HuH-7 (cell line): ENCODE measurements at places on chromosomes 16 and 17.

GRCh38 chr17:80263253-80264204, 2.9 kb downstream of the RNF213 start:
- DNase-seq = peak; percentile 53

GRCh38 chr17:31405890-31406371, 14.5 kb downstream of the RAB11FIP4 start:
- no peak for DNase-seq

DNA sequence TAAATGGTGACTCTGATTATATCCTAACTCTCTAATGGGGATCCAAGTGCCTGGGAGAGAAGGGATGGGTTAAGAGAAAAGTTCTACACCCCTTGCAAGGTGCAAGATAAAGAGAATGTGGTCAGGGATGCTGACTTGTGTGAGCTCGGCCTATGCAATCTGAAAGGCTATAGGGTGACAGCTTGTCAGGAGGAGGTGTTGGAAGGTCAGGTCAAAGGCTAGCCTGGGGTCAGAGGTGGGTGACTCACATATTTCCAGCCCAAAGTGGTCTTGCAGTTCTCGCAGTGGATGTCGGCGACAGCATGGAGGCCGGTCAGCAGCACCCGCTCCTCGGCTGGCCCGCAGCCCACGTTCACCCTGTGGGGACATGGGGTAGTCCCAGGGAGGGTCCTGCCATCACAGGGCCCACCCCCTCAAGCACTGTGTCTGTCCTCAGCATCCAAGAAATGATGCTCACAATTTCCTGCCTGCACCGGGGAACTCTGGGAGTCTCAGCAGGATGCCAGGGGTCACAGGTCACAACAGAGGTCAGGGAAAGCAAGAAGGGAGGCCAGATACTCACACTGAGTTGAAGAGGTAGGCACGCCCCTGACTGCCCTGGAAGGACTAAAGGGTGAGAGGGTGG, 1.4 kb downstream of the YPEL3 start:
- no peak for DNase-seq

DNA sequence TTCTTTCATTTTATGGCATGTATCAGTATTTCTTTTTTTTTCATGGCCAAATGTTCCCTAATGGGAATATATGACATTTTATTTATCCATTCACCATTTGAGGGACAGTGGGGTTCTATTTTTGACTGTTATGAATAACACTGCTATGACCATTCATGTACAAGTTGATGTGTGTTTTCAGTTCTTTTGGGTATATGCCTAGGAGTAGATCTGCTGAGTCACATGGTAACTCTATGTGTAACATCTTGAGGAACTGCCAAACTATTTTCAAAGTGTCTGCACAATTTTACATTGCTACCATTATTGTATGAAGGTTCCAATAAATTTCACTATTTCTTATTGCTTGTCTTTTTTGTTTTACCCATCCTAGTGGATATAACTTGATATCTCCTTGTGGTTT, 223.0 kb downstream of the TANC2 start:
- DNase-seq = no peak

DNA sequence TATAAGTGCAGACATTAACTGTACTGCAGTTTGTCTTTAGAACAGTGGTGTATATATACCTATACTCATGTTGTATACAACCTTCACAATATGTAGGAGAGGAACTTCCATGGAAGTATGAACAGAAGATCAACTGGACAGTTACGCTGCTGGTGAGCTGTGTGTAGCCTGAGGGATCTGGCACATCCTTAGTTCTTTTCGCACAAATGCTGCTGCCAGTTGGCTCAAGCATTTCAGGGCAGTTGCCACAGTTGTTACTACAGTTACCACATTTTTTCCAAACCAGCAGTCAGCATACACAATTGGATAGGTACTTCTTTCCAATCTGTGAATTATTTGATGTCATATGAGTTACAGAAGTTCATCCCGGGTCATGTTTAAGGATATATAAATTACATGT, 539.6 kb upstream of the HSBP1 start:
- no peak for DNase-seq

DNA sequence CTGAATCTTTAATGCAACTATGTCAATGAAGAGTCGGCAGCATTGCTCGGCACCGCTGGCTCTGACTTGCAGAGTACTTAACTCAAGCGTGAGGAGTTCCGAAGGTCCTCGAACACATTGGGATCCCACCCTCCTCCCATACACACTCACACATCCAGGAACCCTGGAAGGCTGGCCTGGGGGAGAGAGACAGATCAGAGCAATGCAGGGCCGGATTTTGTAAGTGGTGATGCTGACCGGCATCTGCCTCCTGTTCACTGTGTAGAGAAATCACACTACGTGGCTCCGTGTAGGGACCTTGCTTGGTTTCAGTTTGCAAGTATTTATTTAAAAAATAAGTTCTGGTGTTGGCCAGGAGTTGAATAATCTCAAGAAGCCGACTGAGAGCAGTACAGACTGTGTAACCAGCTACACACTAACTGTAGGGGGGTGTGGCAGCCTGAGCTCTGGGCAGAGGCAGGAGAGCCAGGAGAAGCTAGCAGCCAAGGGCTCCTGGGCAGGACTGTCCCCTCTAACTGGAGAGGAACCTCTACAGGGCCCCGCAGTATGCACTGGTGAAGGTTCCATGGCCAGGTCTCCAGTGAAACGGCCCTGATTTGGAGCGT, 190.2 kb upstream of the TNRC6C start:
- no peak for DNase-seq

GRCh38 chr17:80812362-80813088, 179.1 kb upstream of the CHMP6 start:
- no peak for DNase-seq

GRCh38 chr16:26050472-26050871, 358.7 kb downstream of the HS3ST4 start:
- DNase-seq = no peak

DNA sequence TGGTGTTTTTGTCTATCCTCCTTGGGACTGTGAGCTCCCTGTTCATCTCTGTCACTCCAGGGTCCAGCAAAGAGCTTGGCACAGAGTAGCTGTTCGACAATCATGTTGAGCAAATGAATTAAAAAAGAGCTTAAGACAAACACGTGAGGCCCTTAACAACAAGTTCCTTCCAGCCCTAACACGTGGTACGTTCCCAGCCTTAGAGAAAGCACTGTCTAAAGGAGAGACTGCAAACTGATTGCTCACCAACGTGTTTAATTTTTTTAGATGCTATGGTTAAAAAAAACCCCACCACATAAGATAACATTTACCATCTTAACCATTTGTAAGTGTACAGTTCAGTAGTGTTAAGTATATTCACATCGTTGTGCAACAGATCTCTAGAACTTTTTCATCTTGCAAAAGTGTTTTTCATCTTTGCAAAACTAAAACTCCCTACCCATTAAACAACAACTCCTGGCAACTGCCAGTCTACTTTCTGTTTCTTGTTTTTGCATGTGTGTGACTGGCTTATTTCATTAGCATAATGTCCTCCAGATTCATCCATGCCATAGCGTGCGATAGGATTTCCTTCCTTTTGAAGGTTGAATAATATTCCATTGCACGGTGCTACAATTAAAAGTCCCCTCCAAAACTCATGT, 28.2 kb downstream of the LAT start:
- no peak for DNase-seq

- DNase-seq = no peak
Observed at GRCh38 chr17:586920-587685, 127.5 kb downstream of the VPS53 start.

- no peak for DNase-seq
Observed at GRCh38 chr16:88977812-88978607, 1.0 kb upstream of the CBFA2T3 start.

- DNase-seq = peak; percentile 73
Observed at GRCh38 chr17:68462381-68463210, 5.3 kb upstream of the WIPI1 start.

DNA sequence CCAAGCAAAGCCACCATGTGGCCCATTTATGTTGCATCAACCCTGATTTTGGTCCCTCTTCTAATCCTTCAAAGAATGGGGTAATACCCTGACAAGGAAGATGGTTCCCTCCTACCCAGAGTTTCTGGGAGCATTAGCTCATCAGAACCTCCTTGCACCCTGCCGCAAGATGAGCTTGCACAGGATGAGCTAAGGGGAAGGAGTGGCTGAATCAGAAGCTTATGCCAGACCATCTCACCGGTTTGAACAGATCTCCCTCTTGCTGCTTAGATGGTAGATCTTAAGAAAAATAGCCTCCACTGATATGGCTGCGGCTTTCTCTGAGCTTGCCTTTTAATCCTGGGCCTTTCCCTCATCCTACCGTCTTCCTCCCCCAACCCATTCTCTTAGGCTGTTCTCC, 175.1 kb downstream of the SOX9 start:
- DNase-seq = no peak

DNA sequence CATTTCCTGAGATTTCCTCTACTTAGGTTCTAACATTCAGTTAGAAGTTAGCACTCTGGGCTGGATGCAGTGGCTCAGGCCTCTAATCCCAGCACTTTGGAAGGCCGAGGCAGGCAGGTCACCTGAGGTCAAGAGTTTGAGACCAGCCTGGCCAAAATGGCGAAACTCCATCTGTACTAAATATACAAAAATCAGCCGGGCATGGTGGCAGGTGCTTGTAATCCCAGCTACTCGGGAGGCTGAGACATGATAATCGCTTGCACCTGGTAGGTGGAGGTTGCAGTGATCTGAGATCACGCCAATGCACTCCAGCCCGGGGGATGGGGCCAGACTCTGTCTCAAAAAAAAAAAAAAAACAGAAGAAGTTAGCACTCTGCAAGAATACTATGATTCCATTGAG, 1430.9 kb downstream of the CDH11 start:
- no peak for DNase-seq

GRCh38 chr16:60586493-60586892, 1449.7 kb downstream of the CDH8 start:
- DNase-seq = no peak

GRCh38 chr17:49227436-49228261, 2.9 kb downstream of the PHOSPHO1 start:
- DNase-seq = peak; percentile 96

- DNase-seq = no peak
Observed at GRCh38 chr16:80989801-80990200, 16.9 kb downstream of the CMC2 start.

- DNase-seq = peak; percentile 42
Observed at GRCh38 chr16:675884-676564, 553 bp downstream of the RHBDL1 start.

DNA sequence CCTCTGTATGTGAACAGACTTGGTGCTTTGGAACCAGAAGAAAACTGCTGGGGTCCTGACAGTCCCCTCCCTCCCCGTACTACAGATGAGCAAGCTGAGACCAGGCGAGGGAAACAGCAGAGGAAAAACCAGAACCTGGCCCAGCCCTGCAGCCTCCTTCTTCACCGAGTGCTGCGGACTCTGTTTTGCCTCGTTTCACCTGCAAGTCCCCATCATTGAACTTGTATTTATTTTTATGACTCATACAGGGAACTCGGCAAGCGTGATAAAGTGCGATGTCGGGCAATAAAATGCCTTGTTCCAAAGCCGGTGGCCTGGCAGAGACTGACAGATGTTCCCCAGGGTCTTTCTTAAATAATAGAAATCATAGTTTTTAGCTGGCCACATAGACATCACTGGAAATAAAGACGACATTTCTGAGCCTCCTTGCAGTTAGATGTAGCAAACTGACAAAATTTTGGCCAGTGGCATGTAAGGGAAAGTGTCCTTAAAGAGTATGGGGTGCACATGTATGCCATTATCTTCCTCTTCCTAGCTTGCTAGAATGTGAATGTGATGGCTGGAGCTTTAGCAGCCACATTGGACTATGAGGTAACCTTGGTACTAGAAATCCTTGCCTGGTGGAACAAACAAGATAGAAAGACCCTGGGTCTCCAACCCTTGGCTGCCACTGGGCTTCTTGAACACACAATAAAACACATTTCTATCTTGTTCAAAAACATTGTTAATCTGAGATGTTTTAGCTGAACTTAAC, 128.6 kb downstream of the IRF8 start:
- DNase-seq = no peak

DNA sequence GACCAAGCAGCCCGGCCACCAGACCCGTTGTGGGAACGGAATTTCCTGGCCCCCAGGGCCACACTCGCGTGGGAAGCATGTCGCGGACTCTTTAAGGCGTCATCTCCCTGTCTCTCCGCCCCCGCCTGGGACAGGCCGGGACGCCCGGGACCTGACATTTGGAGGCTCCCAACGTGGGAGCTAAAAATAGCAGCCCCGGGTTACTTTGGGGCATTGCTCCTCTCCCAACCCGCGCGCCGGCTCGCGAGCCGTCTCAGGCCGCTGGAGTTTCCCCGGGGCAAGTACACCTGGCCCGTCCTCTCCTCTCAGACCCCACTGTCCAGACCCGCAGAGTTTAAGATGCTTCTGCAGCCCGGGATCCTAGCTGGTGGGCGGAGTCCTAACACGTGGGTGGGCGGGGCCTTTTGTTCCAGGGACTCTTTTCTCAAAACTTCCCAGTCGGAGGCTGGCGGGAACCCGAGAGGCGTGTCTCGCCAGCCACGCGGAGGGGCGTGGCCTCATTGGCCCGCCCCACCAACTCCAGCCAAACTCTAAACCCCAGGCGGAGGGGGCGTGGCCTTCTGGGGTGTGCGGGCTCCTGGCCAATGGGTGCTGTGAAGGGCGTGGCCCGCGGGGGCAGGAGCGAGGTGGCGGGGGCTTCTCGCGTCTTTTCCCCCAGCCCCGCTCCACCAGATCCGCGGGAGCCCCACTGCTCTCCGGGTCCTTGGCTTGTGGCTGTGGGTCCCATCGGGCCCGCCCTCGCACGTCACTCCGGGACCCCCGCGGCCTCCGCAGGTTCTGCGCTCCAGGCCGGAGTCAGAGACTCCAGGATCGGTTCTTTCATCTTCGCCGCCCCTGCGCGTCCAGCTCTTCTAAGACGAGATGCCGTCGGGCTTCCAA, at the start of gene SLC2A4:
TSS of gene SLC2A4 (plus strand) at position 645 of the 879 bp plus-strand sequence. CDS start at position 862, 217 bp downstream.
- DNase-seq = peak; percentile 98

DNA sequence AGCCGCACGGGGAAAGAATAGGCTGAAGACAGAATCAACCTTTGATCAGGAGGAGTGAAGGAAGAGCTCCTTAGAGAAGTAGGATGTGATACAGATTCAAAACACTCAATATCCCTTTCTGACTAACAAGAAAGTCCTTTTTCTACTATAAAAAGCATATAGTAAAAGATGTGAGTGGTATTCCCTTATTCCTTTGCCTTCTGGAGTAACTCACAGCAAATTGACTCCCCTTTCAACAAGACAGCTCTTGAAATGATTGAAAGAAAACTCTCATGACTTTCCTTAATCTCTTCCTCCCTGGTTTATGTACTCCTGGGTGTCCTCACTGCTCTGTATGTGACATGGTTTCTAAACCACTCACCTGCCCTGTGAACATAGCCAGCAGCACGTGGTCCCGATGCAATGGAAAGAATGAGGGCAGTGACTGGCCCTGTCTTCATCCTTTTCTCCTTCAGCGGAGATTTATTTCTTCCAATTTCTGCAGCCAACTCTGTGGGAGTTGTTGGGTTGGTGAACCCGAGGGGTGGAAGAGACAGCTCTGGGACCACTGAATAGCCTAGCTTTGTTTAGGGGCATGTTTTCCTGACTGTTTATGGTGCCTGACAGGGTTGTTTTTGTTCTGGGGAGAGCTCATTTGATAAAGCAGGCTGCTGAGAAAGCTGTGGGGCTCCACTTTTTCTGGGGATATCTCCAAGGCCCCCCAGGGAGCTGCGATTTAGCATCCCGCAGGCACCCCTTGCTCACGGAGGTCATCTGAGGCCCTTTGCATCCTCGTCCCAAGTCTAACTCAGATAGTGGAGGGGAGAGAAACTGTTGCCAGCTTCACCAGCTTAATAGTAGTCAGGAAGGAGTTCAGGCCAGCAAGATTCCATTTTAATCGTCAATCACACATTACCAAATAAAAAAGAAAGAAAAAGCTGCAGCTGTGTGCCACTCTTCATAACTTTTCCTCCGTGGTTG, 46.7 kb downstream of the MAP2K6 start:
- no peak for DNase-seq
